ENCODE measurements at places on chromosomes 7 and 10. TPM values are rescaled to one million over a fixed set of nuclear protein-coding genes. Genes with fewer than 3 reads are reported as not detected.

The FERD3L gene
- not detected for total RNA-seq

The DGKB gene
- 0.05 TPM for total RNA-seq

The ANKRD1 gene
- total RNA-seq = not detected

The CPA2 gene
- total RNA-seq = 1.5 TPM

The CDHR1 gene
- total RNA-seq = not detected

The RSPH10B2 gene
- total RNA-seq = 0.37 TPM

The ARPC1B gene
- 192 TPM for total RNA-seq

The PNLIPRP2 gene
- total RNA-seq = 1.1 TPM

The RBM20 gene
- 2.0 TPM for total RNA-seq

The ZEB1 gene
- total RNA-seq = 3.4 TPM

The ODAD2 gene
- 20.4 TPM for total RNA-seq

The FGFBP3 gene
- total RNA-seq = 1.2 TPM

The CRHR2 gene
- total RNA-seq = not detected

The TUBGCP2 gene
- 35.4 TPM for total RNA-seq

The TIMM23 gene
- total RNA-seq = 70.1 TPM

The SLC26A5 gene
- total RNA-seq = 0.15 TPM

The NPFFR1 gene
- 0.02 TPM for total RNA-seq

The PLAC9 gene
- not detected for total RNA-seq

The GRM8 gene
- 0.05 TPM for total RNA-seq

The PLXNA4 gene
- not detected for total RNA-seq

Measured in HCT116 (cell line).